ENCODE measurements at places on chromosomes 5 and 9.

DNA sequence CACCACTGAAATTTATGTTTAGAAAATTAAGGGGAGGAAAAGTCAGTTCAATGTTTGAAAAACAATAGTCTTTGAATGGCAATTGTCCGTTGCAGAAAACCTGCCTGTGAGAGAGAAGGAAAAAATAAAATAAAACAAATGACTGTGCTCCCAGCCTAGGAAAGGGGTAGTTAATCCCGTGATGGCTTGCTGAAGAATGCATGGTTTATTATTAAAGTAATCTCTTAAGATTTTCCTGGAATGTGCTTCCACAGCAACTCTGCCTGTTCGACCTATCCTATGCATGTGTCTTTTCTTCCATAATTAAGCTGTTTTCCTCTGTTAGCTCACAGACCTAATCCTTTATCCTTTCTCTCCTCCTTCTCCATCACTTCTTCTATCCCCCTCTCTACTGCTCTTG lies 2.4 kb upstream of the DAB2 start:
- DNase-seq: no peak

GRCh38 chr9:114619191-114619761 lies 8.2 kb downstream of the TMEM268 start:
- no peak for DNase-seq

DNA sequence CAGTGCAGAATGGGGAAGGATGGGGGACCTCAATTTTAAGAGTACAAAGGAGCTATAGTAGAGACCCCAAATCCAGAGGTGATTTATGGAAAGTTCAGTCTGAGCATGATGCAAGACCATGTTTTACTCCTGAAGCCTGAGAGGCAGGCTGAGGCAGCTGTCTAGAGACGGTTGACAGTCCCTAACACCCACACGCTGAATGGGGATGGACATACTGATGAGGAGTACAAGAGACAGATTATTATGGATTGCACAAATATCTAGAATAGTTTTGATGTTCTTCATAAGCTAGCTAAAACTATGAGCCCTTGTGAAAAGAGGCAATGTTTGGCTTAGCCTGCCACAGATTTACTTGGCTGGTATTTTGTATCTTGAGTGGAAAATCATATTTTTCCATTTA lies 64.5 kb downstream of the PRR16 start:
- no peak for DNase-seq

GRCh38 chr9:108445431-108446071 lies 410.2 kb downstream of the ACTL7B start:
- no peak for DNase-seq

DNA sequence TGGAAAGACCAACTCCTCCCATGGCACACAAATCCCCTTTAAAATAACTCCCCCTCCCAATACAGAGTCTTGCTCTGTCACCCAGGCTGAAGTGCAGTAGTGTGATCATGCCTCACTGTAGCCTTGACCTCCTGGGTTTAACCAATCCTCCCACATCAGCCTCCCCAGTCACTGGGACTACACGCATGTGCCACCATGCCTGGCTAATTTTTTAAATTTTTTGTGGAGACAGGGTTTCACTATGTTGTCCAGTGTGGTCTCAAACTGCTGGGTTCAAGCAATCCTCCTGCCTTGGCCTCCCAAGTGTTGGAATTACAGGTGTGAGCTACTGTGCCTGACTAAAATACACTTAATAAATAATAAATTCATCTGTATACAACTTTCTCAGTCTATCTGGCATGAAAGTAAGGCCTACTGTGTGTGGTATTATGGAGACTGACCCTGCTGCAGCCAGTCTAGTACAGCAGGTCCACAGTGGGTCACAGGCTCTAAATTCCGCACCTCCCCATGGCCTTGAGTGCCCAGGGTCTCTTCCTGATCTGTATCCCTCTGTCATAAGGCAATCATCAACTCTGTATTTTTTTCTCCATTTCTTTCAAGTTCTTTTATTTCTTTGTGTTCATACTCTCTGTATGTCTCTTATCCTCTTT lies 169.4 kb downstream of the MAPKAP1 start:
- DNase-seq: no peak

GRCh38 chr9:16120231-16120641 lies 567.4 kb downstream of the CCDC171 start:
- DNase-seq: no peak

GRCh38 chr5:78907255-78907891 lies 77.7 kb downstream of the ARSB start:
- no peak for DNase-seq

DNA sequence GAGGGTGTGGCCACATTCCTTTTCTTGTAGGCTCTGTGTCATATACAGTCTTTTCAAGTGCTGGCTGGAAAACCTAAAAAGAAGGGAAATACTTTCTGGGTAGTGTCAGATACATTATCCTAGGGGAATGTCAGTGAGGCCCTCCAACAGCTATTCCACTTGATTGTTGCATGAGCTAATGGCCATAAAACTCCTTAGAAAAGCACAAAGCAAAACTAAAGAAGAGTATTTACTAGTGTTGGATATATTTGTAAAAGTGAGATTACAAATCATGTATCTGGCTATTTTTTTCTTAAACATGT lies 829 bp downstream of the ANXA1 start:
- DNase-seq: no peak

GRCh38 chr5:96775050-96775449 lies 32.7 kb downstream of the ERAP1 start:
- no peak for DNase-seq

DNA sequence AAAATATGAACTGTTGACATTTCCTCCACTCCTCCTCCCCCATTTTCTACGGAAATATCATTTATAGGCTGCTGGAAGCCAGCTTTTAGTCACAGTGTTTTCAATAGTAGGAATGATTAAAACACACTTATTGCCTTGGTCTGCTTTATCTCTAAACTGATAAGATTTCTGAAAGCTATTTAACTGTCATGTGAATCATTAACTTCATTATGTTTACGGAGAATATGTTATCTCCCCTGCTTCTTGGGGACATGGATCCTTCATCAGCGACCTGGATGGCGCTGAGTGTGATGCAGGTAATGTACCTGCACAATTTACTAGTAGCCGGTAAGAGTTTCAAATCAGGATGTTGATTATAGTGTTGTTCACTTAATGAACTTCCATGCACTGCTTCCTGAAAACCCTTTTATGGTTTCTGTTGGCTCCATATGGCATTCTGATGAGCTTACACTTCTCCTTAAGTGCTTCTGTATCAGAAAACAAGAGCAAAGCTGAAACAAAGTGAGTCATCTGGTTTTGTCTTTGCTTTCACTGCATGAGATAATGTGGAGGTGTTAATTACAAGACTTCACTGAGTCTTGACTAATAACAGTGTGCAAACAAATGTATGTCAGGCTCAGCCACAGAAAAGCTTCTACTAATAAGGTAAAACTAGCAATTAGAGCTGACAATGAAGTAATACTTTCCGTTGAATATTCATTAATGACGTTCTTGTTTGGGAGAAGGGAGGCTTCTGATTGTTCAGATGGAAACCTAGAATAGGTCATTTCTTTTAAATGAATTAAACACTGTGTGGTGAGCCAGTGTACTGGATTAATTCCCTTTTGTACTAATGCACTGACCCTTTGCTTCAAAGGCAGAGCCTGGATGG lies 162.4 kb upstream of the ZNF608 start:
- DNase-seq: no peak

- DNase-seq: no peak
Observed at GRCh38 chr5:56158331-56158960, 74.7 kb downstream of the ANKRD55 start.

GRCh38 chr5:14706615-14707021 lies 42.1 kb downstream of the OTULIN start:
- peak; percentile 41 for DNase-seq

GRCh38 chr9:100281066-100281465 lies 71.7 kb downstream of the TEX10 start:
- no peak for DNase-seq

GRCh38 chr5:75457691-75458090 lies 53.7 kb downstream of the CERT1 start:
- no peak for DNase-seq

- DNase-seq: no peak
Observed at GRCh38 chr9:100229561-100229960, 123.2 kb downstream of the TEX10 start.

DNA sequence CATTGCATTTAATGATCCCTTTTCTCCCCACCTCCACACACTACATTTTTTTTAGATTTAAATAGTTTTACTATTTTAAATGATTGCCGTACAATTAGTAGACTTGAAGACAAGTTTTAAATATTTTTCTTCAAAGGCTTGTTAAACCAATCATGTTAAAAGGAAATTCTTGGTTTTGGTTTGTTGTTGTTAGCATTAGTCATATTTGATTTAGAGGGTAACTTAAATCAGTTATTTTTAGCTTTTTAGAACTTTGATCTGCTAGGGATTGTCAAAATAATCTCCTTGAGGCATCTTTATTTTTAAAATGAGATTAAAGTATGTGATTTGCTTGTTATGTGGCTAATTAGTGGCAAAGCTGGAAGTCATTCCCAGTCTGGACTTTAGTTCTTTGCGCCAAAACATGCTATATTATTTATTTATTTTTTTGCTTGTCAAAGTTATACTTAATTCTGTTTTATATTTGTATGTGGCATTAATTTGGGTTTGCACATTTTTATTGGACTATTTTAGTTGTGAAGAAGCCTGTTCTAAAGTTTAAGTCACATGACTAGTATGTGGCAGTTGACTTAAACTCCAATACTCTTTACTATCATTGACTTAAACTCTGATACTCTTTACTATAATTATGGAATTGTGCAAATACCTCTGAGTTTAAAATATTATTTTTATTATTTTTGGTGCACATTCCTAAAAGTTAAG lies 14.7 kb downstream of the ITGA1 start:
- no peak for DNase-seq

- DNase-seq: no peak
Observed at GRCh38 chr5:145984072-145984471, 47.7 kb downstream of the SH3RF2 start.

DNA sequence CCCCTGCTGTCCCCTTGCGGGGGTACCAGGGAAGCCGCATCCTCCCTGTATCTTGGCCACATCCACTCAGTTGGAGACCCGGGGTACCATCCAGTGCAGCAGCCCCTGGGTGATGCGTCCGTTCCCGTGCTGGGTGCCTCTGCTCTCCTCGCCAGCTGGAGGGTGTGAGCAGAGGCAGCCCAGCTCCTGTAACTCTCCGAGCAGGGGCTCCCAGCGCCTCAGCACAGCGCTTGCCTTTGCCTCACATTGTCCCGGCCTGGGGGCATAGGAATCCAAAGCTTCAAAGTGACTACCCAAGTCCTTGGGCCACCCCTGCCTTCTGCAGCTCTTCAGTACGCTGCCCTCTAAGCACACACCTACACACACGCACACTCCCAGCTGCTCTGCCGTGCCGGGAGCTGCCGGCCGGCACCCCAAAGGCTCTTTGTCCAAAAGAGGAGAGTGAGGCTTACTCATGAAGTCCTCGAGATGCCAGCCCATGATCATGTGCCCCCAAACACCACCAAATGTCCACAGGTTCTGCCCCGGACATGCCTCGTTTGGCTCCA lies 733 bp downstream of the ANGPTL2 start:
- DNase-seq: no peak

- no peak for DNase-seq
Observed at GRCh38 chr5:59346514-59346913, 547.0 kb downstream of the PDE4D start.

DNA sequence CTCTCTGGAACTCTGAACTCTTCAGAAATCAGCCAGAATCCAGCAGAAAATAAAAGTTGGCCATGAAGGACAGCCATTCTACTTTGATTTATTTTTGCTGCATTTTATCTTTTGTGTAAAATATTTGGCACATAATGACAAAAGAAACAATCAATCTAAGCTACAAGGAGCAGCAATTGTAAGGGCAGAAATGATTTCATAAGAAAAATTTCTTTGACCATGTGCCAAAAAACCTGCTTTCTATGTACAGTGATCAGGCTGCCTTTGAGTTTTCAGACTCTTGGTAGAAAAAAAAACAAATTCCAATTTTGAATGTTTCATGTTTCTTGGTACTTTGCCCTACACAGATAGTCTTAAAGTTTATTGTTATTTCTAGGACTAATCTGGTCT lies 69.8 kb upstream of the SLC1A3 start:
- DNase-seq: no peak

- no peak for DNase-seq
Observed at GRCh38 chr5:405421-405820, 37.6 kb upstream of the EXOC3 start.

DNA sequence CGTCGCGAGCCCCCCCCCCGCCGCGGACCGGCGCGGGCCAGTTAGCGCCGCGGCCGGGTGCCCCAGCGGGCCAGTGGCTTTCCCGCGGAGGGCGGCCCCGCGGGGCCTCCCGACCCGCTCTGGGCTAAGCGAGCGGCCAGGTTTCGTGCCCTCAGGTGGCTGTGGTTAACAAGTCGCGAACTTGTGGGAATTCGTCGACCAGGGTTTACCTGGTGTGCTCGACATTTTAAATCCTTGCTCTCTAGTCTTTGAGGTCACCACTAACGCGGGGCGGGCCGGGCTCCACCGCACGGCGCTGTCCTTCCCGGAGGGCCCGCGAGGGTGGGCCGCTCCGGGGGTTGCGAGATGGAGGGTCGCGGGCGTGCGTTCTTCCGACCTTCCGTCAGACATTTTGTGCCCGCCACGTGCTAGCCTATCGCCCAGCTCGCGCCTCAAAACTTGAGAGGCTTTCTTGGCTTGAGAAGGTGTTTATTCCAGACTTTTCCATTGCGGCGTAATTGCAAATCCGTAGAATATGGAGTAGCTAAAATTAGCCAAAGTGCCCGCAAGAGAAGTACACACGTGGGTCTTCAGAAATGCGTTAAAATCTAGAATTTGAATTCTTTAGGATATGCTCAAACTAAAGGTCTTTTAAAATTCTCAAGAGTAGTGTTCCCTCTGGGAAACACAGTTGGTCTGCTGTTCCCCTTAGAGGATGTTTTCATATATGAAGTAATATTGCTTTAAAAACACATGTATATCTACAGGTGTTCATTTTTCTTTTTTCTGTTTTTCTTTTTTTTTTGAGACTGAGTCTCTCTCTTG lies 2.1 kb downstream of the ANP32B start:
- peak; percentile 55 for DNase-seq
